ENCODE measurements at places on chromosomes 2 and 18. TPM values are rescaled to one million over a fixed set of nuclear protein-coding genes. Genes with fewer than 3 reads are reported as not detected.

DNA sequence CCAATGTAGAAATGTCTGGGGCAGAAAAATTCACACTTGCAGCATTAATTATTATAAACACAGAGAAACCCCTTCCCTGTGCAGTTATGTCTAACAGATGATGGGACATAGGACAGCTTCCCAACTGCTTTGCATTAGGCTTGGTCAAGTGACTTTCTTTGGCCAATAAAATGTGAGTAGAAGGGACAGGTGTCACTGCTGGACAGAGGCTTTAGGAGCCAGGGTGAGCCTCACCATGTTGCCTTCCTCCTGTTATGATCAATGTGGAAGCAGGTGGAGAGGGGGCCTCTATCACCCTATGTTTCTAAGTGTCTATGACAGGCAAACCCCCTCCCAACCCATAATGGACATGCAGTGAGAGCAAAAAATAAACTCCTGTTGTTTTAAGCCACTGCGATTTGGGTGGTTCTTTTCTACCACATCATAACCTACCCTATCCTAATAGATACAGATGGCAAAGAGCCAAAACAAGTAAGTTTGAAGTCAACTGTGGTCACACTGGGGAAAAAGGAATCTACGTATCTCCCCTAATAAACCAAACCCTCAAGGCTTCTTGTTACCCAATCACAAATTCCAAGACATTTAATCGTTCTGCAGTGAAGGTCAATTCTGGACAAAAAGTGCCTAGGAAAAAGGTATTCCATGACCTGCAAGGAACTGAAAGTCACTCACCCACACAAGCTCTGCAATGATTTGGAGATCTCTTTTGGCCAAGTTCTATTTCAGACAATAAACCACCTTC lies 28.6 kb upstream of the POU3F3 start:
- no peak for DNase-seq

DNA sequence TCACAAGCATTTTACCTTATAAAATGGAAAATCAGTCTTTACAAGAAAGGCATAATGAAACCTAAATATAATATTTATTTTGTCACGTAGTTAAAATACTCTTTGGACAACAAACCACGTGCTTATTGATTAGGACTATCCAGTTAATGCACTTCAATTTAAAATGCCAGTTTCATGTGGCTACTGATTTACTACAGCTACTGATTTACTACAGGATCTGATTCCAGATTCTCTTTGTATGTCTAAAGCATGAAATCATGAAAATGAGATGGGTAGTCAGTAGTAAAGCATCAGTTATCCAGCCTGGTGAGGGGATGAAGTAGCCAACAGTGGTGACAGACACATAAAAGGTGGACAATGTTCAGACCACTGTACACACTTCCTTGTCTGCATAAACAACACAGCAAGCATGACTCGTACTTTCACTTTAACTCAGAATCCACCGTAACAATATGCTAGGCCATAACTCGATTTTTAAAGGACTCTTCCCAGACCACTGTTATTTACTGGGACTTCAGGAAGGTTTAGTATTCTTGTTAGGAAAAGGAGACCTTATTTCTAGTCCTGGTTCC lies 24.9 kb downstream of the ACAA2 start:
- no peak for DNase-seq

The ZNF892 gene
- 2.7 TPM for total RNA-seq

- DNase-seq = no peak
Measured at GRCh38 chr2:57434972-57435371, 611.6 kb upstream of the VRK2 start.

The RASGRP3 gene
- 3.4 TPM for total RNA-seq

DNA sequence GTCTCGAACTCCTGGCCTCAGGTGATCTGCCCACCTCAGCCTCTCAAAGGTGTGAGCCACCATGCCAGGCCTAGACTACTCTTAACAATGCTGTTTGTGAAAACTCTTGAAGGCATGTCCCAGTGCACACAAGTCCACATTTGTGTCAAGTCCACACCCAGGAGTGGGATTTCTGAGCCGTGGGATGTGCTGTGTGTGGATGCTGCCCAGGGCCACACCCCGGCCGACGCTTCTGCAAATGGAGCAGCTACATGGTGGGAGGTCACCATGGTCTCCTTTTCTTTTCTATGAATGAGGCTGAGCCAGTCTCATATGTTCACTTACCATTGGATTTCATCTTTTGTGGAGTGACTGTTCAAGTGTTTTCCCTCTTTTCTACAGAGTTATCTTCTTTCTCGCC lies 15.8 kb downstream of the SNED1 start:
- DNase-seq = no peak

DNA sequence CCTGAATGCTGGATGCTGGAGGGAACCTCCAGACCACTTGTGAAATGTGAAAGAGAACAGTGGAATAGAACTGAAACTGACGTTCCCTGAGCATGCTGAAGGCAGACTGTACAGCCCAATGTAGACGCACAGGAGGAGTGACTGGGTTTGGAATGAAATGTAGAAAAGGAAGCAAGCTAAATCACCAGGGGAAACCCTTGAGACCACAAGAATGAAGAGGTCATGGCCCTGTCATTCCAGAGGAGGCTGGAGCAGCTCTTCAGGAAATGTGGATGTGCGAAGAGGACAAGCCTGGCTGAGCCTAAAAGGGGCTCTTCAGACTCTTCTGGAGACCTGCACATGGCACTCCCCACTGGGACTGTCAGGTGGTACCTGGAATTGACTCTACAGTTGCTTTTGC lies 118.5 kb upstream of the ALPP start:
- no peak for DNase-seq

DNA sequence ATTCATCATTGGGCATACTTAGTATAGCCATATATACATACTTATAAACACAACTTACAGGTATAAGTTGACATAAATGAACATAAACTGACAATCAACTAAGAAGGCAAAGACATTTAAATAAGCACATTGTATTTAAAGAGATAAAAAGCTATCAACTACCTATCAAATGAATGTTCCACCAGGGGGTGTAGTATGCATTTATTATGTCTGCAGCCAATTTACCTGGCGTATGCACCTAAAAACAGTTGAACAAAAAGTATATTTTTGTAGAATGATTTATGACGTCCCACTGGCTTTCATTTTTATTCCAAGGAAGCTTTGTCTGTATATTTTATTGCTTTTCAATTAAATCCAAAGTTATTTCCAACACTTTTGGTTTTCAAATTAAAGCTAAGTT lies 323.5 kb downstream of the AFF3 start:
- no peak for DNase-seq

DNA sequence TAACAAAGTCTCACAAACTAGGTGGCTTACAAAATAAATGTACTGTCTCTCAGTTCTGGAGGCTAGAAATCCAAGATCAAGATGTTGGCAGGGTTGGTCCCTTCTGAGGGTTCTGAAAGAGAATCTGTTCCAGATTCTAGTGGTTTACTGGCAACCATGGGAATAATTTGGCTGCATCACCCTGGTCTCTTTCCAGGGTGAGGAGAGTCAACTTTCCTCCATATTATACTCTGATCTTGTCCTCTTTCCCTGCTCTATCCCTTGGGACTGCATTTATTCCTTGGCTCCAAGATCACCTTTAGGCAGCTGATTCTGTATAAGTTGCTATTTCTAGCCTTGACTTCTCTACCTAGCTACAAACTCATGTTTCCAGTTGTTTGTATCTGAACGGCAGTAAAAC lies 35.2 kb downstream of the SLC40A1 start:
- DNase-seq = no peak

DNA sequence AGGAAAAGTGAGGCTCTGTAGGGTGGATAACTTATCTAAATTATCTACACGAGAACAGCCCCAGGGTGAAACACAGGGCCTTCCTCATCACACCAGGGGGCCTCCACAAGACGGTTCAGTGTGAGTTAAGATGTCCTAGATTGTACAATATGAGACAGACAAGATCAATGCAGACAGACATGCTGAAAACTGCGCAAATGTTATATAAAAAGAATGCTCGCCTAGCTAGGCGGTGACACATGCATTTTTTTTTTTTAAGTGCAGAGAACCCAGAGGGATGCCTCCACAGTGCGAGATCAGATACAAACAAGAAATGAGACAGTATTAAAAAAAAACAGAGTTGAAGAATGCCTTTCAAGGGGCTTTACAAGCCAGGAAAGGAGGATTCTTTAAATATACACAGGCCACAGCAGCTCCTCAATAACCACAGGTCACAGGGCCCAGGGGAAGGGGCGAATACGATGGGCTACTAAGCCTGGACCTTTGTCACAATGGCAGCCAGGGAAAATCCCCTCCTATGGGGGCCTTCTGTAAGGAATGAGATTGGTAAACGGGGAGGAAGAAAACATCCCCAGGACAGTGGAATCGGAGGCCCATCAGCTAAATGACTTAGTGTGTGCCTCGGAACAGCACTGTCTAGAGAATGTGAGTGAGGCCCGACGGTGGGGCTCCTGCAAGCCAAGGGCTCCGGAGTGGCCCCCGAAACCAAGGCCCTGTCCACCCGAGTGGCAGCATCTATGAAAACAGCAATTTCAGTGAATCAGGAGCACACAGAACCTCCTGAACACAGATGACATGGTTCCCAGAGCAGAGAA lies 48.9 kb downstream of the ADCY3 start:
- no peak for DNase-seq

DNA sequence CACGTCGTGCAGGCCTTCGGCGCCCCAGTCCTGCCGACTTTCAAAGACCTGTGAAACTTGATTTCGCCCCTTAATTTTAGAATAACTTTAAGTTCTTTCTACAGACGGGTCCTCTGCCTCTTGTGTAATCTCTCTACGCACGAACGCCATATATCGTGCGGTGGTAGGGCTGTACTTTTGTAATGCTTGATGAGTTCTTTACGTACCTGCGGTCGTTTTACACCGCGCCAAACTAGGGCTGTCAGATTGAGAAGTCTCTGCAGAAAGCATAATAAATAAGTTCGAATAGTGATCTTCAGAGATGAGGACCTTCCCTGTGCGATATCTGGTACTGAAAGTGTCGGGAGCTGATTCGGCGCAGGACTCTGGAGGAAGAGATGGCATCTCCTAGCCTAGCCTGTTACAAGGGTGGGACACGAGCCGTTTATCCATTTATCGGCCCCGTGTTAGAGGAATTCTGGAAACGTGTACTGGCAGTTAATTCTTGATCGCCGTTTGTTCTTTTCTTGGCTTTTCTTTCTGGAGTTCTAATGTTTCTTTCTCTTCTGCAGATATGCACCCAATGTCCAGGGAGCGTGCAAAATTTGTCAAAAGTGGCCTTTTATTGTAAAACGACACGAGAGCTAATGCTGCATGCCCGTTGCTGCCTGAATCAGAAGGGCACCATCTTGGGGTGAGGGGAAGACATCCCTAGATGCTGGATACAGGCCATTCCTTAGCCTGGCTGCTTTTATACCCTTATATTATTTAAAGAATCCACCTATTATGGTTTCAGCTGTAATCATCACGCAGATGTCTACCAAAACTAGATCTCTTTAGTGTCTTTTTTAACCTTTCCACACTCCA lies 781 bp upstream of the SLC5A6 start:
- no peak for DNase-seq

GRCh38 chr18:40907842-40908241 lies 1047.2 kb upstream of the PIK3C3 start:
- DNase-seq = no peak

GRCh38 chr2:37895140-37895539 lies 29.9 kb upstream of the RMDN2 start:
- no peak for DNase-seq

DNA sequence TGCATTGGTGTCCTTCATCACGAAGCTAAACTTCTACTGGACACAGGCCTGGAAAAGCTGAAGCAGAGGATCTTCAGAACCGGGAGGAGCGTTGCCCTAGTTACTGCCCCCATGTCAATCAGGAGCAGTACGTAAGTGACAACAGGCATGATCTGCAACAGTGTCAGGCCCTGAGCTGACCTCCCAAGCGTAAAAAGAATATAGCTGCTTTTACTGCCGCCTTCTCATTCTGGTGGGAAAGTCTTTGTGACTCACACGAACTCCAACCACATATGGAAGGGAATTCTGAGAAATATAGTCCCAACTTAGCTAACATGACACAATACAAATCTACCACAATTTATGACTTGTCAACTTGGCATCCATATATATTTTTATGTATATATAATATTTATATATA lies 1007.7 kb upstream of the CDH2 start:
- no peak for DNase-seq

GRCh38 chr2:16382451-16382850 lies 283.2 kb downstream of the CYRIA start:
- DNase-seq = no peak

DNA sequence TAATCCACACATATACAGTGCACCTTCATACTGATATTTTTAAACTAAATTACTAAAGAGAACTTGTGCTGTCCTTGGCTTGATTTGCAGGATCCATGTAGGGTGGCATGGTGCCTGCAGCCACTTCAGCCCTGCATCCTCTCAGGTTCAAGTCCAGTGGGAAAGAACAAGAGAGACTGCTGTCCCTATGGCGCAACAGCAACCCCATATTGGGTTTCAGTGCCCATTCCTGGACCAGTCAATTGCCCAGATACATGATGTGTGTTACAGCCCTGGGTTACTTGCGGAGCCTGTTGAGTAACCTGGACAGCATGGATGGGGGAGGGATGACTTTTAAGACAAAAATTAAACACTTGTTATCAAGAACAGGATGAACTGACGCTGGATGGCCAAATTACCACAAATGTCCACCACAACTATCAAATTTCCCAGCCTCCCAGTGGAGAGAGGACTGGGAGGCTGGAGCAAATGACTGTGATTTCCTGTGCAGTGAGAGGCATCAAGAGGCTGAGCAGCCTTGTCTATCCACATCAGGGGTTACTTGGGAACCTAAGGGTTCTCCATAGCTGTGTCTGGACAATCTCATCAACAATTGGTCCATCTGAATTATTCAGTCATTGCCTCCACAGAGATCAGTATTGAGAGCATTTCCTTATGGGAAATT lies 162.0 kb downstream of the CAPN13 start:
- no peak for DNase-seq

The ECEL1 gene
- not detected for total RNA-seq

DNA sequence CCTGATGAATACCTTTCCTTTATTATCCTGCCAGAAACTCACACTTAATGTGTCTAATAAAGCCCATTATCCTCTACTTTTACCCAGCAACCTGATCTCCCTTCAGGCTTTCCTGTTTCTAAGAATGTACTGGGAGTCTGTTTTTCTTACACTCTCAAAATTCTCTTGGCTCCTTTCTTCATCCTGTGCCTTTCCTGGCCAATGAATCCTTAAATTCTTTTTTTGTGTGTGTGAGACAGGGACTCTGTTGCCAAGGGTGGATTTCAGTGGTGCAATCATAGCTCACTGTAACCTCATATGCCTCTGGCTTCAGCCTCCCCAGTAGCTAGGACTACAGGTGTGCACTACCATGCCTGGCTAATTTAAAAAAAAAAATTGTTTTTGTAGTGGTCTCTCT lies 72.7 kb downstream of the MAP2 start:
- no peak for DNase-seq

DNA sequence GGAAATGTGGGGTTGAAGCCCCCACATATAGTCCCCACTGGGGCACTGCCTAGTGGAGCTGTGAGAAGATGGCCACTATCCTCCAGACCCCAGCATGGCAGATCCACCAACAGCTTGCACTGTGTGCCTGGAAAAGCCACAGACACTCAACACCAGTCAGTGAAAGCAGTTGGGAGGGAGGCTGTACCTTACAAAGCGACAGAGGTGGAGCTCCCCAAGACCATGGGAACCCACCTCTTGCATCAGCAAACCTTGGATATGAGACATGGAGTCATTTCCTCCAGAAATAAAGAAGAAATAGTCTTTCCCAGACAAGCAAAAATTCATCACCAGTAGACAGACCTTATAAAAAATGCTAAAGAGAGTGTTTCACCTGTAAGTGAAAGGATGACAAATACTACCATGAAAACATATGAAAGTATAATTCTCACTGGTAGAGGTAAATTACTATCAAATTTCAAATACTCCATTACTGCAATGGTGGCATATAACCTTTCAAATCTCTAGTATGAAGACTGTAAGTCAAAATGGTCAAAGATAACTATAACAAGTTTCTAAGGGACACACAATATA lies 152.6 kb upstream of the EPHA4 start:
- no peak for DNase-seq

Data from pancreas (tissue), 10 donors.